ENCODE measurements at places on chromosomes 11 and 22.

DNA sequence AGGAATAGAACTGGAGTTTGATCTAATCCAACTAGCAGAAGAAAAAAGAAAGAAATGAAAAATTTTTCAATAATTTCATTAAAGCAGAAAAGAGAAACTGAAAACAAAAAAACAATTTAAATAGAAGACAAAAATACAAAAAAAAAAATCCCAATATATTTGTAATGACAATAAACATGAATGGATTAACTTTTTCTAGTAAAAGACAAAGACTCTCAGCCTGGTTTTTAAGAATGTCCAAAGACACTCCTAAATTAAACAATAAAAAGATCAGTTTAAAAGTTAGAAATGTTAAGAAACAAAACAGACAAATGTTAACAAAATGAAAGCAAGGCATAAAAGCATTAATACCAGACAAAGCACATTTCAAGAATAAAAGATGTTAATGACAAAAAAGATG lies 50.3 kb upstream of the ME3 start:
- no peaks in the 10 kb centered on the region for H3K4me1 ChIP-seq
- no peak overlapping the region for H3K27ac ChIP-seq

DNA sequence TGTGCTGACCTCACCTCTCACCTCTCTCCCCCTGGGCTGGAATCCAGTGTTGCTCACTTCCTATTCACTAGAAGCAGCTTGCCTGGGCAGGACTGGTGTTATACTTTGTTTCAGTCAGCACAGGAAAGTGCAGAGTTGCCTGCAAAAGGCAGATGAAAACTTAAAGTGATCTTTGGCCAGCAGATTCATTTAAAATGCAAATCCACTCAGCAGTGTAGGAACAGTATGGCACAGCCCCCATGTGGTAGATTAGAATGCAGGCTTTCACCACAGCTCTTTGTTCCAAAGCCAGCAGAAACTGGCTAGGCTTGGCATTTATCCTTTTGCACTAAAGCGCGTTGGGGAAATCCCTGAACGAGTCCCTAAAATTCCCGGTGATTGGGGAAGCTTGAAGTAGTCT lies 301.2 kb downstream of the OR4C45 start:
- H3K4me3 ChIP-seq, result no peak overlapping the region
- H3K36me3 ChIP-seq, result no peaks in the 10 kb centered on the region
- no peaks in the 10 kb centered on the region for H3K4me1 ChIP-seq
- H3K27ac ChIP-seq, result no peak overlapping the region

- no peak overlapping the region for H3K4me3 ChIP-seq
- DNase-seq, result peak; percentile 67
- H3K27me3 ChIP-seq, result no peaks in the 10 kb centered on the region
- H3K27ac ChIP-seq, result no peak overlapping the region
Measured at GRCh38 chr11:60887556-60887955, 18.8 kb downstream of the PRPF19 start.

DNA sequence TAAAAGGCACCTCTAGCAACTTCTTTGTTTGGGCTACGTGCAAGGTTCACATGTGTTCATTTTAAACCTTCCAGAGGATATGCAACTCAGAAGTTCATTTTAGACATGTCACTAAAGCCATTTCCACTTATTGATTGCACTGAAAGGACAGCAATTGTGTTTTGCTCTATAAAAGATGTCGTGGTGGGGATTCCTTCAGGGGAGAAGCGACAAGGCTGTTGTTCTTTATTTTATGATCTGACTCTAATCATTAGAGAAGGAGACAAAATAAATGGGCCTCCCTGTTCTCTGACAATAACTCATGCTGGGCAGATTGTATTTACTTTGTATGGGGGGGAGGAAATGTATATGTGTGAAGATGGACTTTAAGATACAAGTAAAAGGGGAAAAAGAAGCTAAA lies 370.1 kb upstream of the ARHGAP42 start:
- H3K27me3 ChIP-seq, result no peaks in the 10 kb centered on the region
- no peaks in the 10 kb centered on the region for H3K4me1 ChIP-seq
- no peaks in the 10 kb centered on the region for H3K36me3 ChIP-seq
- DNase-seq, result no peak
- H3K27ac ChIP-seq, result no peak overlapping the region

GRCh38 chr22:45775062-45775461 lies 103.4 kb downstream of the ATXN10 start:
- no peaks in the 10 kb centered on the region for H3K27me3 ChIP-seq
- DNase-seq, result no peak
- no peak overlapping the region for H3K4me3 ChIP-seq
- H3K36me3 ChIP-seq, result peaks cover 24% of the 10 kb centered on the region
- no peak overlapping the region for H3K27ac ChIP-seq
- peaks cover 4% of the 10 kb centered on the region for H3K4me1 ChIP-seq

GRCh38 chr11:96393753-96394348 lies 4.0 kb downstream of the JRKL start:
- H3K27ac ChIP-seq, result no peak overlapping the region
- H3K4me1 ChIP-seq, result peaks cover 28% of the 10 kb centered on the region
- peaks cover 21% of the 10 kb centered on the region for H3K36me3 ChIP-seq
- no peak overlapping the region for H3K4me3 ChIP-seq

DNA sequence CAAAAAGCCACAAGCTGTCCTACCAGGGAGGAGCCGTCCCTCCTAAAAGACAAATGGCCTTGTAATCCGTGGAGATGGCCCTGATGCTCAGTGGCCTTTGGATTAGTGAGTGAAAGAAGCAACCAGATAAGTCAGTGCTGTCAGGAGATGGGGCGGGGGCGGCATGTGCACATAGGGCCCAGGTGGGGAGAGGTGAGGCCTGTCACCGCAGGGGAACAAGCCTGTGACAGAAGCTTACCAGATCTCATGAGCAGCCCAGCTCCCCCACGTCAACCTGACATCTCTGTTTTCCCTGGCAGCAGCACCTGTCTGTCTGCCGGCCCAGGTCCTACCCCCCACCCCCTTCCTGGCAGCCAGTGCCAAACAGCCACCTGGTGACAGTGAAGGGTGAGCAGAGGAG lies 162.6 kb downstream of the BUD13 start:
- no peaks in the 10 kb centered on the region for H3K36me3 ChIP-seq
- no peaks in the 10 kb centered on the region for H3K4me1 ChIP-seq
- peaks cover 14% of the 10 kb centered on the region for H3K27me3 ChIP-seq
- no peak overlapping the region for H3K4me3 ChIP-seq
- DNase-seq, result no peak

- peaks cover 8% of the 10 kb centered on the region for H3K27me3 ChIP-seq
- no peak overlapping the region for H3K27ac ChIP-seq
- no peak for DNase-seq
- no peaks in the 10 kb centered on the region for H3K36me3 ChIP-seq
- no peak overlapping the region for H3K4me3 ChIP-seq
Measured at GRCh38 chr11:59223611-59224010, 10.9 kb upstream of the MPEG1 start.

GRCh38 chr22:17106785-17107546 lies 14.2 kb downstream of the TMEM121B start:
- peaks cover 31% of the 10 kb centered on the region for H3K36me3 ChIP-seq
- H3K4me3 ChIP-seq, result peak overlapping the region; percentile 42
- H3K4me1 ChIP-seq, result peaks cover 38% of the 10 kb centered on the region
- peak overlapping the region; percentile 81 for H3K27ac ChIP-seq
- peak; percentile 66 for DNase-seq
